Activated CD4-positive, alpha-beta T cell treated with anti-CD3 and anti-CD28 coated beads, Interleukin-2, amount 10 ng/mL, durations not matched to agents 7 days and 5 days (primary cell): ENCODE measurements at places on chromosomes 7 and 10.

GRCh38 chr7:4549681-4550080, 132.4 kb upstream of the FOXK1 start:
- no peak for DNase-seq

- DNase-seq = no peak
Observed at GRCh38 chr10:8306685-8307364, 252.3 kb downstream of the GATA3 start.

DNA sequence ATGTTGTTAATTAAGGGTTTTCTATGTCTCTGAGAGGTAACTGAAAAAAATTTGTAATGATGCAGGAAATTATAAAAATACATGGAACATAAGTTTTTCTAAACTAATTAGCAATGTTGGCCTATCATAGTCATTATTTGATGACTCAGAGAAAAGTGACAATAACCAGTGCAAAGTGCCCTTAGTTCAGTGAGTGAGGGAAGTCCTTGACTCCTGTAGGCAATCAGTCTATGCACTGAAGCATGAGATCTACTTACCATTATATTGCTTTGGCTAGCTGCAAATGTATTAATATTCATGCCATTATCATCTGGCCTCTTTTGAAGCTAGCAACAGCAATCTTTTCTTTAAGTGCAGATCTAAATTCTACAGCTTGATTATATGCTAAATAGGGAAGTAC, 40.6 kb downstream of the CCDC172 start:
- no peak for DNase-seq

- no peak for DNase-seq
Observed at GRCh38 chr10:81963606-81964005, 88.6 kb downstream of the NRG3 start.

GRCh38 chr10:67819768-67820204, 18.2 kb downstream of the DNAJC12 start:
- DNase-seq = no peak

DNA sequence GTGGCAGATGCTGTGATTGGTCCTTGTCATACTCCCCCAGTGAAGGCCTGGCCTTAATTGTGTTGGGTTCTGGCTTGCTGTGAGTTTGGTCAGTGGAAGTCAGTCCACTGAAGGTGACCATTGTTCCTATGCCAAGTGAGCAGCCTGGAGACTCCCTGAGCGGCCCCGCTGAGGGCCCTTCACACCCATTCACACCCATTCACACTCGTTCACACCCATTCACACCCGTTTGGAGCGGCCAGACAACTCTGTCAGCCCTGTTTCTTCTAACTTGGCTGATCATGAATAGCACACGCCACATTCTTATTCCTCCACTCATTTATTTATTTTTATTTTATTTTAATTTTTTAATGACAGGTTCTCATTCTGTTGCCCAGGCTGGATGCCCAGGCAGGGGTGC, 61.5 kb downstream of the C10orf120 start:
- no peak for DNase-seq

GRCh38 chr10:94851263-94851662, 87.2 kb upstream of the CYP2C9 start:
- no peak for DNase-seq

DNA sequence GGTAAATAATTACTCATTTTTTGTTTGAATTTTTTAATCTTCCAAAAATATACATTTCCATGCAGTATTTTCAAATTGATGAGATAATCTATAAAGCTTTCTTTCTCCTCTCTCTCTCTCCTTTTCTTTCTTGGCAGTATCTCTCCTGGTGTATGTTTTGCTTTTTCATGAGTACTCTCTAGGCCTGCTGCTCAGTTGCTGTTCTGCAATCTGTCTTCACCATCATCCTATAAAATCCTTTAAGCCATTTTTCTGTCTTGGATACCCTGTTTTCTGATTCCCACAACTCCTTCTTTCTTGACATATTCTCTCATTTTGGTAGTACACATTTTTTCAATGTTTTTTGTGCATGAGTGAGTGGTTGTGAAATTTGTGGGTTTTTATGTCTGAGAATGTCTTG, 1558.1 kb upstream of the LRRTM3 start:
- DNase-seq = no peak

GRCh38 chr7:153354071-153354470, 594.5 kb downstream of the ACTR3B start:
- DNase-seq = no peak

DNA sequence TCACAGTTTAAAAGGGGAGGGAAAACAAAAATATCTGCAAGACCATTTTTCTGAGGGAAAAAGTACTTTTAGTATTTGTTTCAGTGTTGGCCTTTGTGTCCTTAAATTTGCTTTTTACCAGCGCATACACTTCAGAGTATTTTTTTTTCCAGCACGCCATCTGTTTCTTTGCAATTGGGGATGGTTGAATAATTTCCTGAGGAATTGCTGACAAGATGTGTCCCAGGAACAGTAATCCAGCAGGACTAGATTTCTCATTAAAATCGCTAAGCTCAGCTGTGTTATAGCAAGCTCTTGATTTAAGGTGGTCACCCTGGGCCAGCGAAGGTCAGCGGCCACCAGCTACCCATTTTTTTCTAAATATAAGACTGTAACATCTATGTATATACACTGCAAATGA, 156.9 kb upstream of the RHOBTB1 start:
- no peak for DNase-seq

GRCh38 chr7:19215412-19215811, 70.2 kb upstream of the FERD3L start:
- no peak for DNase-seq

- DNase-seq = no peak
Observed at GRCh38 chr10:79560160-79560709, at the start of gene SFTPA2. Gene SFTPA2 (minus strand): TSS chr10:79560407. CDS start chr10:79559483, 924 bp downstream.

- no peak for DNase-seq
Observed at GRCh38 chr10:104391150-104391968, 37.7 kb downstream of the CFAP58 start.

GRCh38 chr7:122438006-122438405, 133.5 kb upstream of the FEZF1 start:
- DNase-seq = no peak

GRCh38 chr7:51082096-51082840, 234.3 kb downstream of the COBL start:
- DNase-seq = no peak

GRCh38 chr10:105783936-105784483, 1142.9 kb downstream of the SORCS3 start:
- no peak for DNase-seq

DNA sequence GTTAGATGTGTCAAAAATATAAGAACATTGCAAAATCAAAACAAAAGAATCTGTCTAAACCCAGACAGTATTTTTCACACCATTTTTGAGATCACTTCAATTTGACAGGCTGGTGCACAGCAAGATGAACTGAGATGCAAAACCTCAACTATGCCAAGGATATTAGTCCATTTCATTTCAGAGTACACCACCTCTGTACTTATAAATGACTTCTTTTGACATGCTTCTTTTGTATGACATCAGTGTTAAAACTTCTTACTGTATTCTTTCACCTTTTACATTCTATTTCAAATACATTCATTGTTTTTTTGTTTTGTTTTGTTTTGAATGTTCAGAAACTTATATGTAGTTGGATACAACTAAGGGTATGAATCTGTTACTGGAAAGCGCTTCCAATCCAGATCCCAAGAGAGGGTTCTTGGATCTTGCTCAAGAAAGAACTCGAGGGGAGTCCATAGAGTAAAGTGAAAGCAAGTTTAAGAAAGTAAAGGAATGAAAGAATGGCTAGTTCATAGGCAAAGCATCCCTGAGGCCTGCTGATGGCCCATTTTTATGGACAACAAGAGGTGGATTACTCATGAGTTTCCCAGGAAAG, 23.5 kb upstream of the GPR141 start:
- no peak for DNase-seq

- no peak for DNase-seq
Observed at GRCh38 chr7:141698247-141699015, 3.5 kb downstream of the DENND11 start.

DNA sequence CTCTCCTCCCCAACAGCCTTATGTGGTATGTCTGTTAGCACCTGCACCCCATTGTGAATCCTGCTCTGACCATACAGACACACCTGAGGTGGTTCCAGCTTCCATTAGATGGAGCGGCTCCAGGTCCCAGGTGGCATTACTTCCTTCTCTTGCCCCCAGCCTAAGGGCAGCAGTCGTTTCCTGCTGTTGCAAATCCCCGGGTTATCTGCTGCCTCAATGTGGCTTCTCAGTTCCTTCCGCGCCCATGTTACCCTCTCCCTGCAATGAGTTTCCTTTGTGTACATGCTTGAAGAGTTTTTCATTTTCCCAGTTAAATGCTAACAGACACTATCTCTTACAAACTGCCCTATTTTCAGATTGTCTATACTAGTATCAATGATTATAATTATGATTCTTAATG, 62.8 kb upstream of the PRKCQ start:
- peak; percentile 19 for DNase-seq

- no peak for DNase-seq
Observed at GRCh38 chr10:113356794-113357680, 195.8 kb upstream of the HABP2 start.

- DNase-seq = no peak
Observed at GRCh38 chr7:5687936-5688630, 93.4 kb downstream of the RNF216 start.

DNA sequence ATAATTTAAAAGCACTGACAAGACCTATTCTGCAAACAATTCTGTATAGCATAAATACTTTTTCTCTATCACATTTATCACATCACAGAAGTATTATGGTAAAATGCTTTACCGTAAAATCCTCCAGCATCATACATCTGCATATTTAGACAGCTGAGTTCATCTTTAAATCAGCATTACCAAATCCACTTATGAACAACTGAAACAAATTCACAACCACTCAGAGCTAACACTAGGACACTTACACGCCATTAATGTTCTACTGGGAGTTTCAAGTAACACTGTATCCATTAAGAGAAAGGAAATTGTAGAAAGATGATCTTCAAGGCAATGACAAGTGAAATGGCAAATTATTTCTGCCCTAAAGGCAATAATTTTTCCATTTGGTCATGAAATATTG, 105.7 kb upstream of the DKK1 start:
- no peak for DNase-seq

DNA sequence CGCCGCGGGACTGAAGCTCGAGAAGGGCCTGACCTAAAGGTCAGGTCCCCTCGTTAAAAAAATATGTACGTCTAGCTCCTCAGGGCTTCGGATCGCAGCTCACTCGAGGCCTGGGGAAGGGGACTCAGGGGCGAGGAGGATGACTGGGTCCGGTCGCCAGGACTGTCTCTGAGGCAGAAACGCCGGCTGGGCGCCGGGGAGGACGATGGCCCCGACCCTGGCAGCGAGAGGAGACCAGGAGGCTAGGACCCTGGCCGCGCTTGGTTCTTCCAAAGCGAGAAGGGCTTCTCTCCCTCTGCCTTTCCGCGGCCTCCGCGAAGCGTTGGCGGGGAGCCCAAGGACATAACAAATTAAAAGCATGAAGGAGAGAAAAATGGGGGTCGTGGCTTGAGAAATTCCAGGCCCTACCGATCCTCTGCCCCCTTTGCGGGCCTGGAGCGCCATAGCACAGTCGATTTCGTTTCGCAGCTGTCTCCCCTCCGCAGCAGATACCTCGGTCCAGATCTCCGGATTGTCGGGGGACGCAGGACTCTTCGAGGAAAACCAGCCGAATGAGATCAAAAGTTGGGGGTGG, 3.1 kb downstream of the NKX2-3 start:
- DNase-seq = no peak

DNA sequence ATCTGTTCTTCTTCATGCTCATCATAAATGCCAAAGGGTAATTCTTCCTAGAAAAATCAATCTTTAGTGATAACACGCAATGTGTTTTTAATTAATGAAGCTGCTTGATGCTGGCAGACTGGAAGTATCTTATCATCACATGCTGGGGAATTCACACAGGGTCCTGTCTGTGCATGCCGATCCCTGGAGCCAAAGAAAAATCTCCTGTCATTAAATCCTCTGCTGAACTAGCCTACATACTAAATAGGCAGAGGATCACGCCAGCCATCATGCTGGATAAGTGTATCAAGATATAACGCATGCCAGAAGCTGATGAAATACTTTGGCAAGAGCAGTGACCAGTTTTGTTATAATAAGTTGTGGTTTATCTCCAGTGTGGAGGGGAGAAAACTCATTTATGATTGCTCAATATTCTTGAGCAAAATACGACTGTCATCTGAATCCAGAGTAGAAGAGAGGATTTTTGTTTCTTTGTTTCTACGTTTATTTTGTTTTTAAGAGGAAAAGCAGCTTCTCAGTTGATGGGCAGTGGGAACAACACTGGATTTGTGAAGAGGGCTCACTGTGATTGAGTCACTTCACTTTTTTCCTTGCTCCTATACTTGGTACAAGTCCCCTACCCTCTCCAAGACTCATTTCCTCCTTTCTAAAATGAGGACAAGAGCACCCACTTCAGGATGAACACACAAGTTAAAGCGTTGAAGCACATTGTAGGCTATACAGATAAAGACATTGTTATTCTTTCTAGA, 649.1 kb downstream of the TNS3 start:
- DNase-seq = no peak

DNA sequence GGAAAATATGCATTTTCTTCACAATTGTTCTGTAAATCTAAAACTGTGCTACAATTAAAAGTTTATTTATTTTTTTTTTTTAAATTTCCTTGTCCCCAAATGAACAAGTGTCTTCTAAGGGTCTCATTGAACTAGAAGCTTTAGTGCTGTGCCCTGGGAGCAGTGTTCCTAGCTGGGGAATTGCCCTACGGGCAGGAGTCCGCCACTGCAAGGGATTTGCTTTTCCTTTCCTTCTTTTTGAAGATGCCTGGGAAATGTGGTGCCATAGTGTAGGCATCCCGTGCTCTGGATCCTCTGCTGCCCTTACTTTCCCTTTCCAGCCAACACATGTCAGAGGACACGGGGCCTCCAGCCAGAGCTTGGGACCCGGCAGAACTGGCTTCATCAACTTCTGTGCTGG, 177.1 kb upstream of the CTBP2 start:
- DNase-seq = no peak

- no peak for DNase-seq
Observed at GRCh38 chr7:101833799-101834198, 16.4 kb downstream of the CUX1 start.
